ENCODE measurements at places on chromosomes 1 and 21.

GRCh38 chr1:218376722-218377121 is 31.6 kb downstream of the TGFB2 start:
- DNase-seq, result no peak

DNA sequence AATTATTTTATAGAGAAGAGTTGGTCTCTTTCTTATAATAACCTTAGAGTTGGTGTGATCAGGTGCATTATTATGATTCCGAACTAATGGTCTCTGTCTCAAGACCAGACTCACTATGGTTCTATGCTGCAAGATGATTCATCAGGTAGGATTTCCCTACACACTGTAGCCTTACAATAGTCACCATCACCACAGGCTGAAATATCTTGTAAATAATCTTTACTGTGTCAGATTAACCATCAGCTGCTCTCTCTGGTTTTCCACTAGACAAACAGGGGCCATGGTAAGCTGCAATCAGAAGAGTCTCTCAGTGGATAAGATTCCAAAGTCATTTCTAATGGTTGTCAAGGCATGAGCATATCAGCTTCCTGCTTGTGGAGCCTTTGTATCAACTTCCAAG is 4.4 kb upstream of the GBP4 start:
- DNase-seq, result no peak

DNA sequence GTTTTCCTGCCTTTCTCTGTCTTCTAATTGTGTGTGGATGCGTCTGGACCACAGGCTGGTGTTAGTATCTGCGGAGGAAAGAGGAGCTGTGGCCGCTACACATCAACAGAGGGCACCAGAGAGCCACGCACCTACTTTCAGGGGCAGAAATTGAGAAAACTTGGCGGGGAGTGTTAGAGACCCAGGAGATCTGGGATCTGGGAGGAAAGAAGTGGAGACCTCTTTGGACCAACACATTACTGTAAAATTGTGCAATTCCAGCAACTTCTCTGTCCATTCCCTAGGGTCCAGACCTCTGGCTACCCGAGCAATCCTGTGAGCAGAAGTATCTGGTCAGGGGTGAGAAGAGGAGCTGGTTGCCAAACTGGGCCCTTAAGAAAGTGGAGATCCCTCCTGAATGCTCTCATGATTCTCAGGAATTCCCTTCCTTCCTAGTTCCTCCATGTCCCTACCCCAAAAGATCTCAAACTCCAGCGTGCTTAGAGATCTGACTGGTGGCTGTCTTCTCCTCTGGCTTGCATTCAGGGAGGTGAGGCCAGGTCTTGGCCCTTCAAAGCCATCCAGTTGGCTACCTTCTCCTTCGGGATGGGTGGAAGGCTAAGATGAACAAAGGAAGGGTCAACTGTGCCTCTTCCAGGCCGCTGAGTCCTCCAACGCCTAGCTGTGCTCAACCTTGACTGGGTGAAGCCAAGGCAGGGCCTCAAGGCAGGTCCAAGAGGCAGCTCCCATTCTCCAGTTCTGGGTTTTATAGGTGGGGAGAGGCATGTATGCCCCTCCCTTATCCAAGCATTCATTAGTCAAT is 1.2 kb upstream of the KIRREL1 start:
- DNase-seq, result no peak

- DNase-seq, result no peak
Measured at GRCh38 chr1:172600615-172601014, 58.3 kb upstream of the FASLG start.

DNA sequence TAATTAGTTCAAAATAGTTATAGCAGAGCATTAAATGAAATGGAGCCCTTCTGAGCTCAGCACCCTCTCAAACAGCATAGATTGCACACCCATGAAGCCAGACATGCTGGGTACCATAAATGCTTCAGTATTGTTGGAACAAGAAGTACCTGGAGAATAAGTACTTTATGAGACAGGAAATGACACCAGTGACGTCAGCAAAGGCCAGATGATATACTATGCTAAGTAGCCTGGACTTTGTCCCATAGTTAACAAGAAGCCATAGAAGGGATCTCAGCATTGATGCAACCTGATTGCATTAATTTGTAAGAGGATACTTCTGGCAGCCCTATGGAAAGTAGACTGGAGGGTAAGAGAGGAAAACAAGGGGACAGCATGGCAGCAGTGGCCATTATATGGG is 16.3 kb upstream of the GADD45A start:
- no peak for DNase-seq

GRCh38 chr1:109530457-109531087 is 9.1 kb upstream of the GPR61 start:
- no peak for DNase-seq

GRCh38 chr1:77031106-77031662 is 163.9 kb downstream of the ST6GALNAC5 start:
- DNase-seq, result no peak

DNA sequence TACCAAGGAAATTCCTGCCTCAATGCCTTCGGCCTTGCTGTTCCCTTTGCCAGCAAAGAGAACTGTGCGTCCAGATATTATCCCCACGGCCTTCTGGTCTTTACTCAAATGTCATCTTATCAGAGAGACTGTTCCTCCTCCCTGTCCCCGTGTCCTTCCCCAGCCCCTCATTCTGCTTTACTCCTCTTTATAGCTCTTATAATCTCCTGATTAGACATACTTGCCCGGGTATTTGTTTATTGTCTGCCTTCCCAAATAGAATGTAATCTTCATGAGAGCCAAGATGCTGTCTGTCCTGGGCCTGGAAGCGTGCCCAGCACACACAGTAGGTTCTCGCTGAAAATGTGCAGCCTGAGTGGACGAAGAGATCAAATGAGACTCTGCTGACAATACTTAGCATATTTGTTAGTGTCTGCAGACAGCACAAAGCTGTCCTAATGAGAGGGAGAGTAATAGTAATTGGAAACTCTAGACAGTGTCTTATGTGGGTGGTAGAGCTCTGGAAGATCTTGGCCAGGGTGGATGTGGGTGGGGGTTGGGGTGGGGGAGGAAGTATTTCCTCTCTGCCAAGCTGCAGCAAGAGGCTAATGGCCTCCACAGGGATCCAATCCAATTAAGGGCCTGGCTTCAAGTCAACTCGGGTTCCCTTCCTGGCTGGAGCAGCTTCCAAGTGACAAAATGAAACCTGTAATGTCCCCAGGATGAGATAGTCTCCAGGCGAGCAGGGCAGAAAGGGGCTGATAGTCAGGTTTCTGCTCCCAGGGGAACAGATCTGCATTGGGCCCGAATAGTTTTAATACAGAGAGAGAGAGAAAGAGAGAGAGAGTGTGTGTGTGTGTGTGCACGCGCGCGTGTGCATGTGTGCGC is 9.5 kb upstream of the CLIC4 start:
- no peak for DNase-seq

DNA sequence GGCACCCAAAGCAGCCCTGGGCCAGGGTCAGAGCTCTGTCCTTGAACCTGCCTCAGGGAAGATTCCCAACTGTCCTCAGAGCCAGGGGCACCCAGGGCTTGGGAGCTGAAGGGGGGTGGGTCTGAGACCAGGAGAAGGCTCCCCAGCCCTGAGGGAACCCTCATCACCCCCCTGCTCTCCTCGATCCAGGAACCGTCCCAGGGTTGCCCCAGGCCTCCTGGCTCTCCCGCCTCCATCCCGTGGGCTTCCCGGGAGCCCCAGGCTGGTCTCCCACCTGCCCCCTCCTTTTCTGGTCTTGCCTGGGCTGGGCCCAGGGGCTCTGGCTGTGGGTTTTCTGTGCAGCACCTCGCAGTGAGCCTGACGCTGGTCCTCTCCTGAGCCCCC is 6.7 kb upstream of the SAMD11 start:
- DNase-seq, result no peak

DNA sequence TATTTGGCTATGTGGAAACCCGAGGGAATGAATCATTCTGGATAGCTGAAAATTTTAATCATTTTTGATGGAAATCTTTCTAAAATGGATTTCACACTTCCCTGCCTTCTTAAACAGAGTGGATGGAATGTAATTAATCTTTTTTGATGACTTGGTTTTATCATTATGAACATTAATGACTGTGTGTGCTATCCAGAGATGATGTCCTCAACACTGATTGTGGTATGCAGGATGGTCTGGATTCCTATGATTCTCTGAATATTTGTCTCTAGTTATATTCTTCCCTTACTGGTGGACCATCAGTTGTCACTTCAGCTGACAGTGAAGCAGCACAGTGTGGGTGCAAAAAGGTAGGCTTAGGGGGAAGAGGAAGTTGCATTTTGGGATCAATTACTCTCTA is 513.5 kb downstream of the LMO4 start:
- no peak for DNase-seq

DNA sequence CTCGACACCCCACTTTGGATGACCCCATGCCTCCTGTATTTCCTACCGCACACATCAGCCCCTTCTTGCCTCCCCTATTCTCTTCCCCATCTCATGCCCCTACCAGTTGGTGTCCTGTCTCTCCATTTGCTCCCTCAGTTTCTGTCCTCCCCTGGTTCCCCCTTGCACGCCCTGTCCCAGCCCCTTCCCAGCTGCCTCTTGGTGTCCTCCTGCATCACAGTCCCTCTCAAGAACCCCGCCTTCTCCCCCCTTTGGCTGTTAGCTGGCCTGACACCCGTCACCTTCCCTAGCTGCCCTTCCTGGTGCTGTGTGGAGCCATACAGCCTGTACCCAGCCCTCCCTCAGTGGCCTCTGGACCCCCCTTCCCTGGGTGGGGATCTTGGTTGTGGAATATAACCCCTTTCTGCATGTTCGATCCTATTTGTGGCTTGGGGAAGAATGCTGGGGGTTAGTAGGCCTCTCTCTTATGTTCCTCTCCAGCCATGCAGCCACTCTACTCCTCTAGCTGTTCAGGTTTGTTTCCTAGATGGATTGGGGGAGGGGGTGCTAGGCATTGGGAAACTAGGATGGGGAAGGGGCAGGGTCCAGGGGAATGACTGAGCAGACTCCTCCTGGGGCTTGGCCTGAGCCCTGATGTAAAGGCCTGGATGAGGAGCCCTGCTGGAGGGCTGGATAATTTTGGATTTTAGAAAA is 41.4 kb upstream of the NFASC start:
- no peak for DNase-seq

GRCh38 chr1:16614361-16615252 is 1.2 kb upstream of the NBPF1 start:
- DNase-seq, result no peak

DNA sequence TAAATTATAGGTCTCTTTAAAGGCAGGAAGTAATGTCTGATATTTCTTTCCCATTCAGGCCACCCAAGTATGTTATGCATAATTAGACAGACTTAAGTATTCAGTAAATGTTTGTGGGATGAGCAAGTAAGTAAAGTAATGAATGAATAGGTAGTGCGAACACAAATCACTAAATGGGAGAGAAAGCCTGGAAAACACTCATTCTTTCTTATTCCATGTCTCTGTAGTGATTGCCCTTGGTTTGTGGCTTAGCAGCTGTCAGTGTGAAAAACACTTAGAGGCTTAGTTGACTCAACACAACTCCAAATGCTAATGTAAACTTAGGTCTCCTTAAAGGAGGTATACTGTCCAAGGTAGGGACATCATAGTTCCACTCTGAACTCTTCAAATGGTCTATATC is 182.5 kb downstream of the ZC3H11B start:
- no peak for DNase-seq

GRCh38 chr1:3681898-3682806 is 29.8 kb downstream of the TP73 start:
- DNase-seq, result no peak

DNA sequence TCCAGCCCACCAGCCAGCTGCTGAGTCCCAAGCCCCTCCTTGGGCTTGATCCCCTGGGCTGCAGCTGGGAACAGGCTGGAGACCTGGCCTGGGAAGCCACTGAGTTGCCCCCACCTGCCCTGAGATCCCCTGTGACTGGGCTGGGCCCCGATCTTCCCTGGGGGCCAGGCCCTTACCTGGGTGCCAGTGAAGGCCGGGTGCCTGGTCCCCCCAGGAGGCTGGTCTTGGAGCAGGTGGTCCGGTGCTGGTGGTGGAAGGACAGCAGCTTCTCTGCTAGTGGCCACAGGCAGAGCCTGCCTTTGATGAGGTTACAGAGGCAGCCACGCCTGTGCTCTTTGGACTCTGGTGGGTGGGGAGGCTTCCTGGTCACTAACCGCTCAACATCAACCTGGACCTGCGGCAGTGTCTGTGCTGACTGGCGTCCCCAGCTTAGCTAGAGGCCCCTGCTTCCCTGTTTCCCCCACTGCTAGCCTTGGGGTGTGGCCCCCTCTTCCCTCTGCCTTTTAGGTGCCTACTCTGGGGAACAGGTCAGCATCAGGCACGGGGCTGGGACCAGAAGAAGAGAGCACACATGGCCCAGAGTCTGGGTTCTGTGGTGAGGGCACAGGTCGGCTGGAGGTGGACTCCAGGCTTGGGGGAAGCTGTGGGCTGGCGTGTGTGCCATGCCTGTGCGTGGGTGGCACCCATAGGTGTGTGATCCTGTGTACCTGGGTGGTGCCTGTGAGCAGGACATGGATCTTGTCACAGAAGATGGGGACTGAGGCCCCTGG is at the start of gene EPS8L3:
Gene EPS8L3 (minus strand): TSS at position 278 of the 770 bp plus-strand sequence. CDS start 2,174 bp downstream, outside the sequence.
- no peak for DNase-seq

DNA sequence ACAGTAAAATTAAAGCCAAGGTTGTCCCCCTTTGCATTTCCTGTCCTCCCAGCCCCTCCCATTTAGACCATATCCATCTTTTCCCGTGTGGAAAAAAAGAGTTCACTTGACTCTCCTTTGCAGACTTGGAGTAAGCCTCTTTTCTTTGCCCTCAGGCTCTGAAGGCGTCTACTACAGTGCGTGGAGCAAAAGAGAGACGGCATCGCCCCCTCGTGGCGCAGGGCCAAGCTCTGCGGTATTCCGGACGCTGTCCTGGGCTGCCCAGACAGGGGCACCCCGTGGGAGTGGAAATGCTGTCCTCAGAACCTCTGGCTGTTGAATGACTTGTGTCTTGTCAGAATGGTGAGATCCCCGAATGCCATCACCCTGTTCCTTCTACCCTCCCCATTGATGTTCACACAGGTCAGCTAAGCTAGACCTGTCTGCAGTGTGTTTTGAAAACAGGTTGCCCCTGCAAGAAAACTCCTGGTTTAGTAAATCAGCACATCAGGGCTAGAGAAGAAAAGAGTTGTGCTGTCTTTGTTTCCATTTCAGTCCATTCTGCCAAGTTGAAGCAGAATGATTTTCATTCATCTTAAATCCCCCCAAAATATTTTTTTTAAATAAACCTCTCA is 12.3 kb upstream of the GJA8 start:
- DNase-seq, result peak; percentile 45

- DNase-seq, result no peak
Measured at GRCh38 chr1:75338616-75339483, 204.7 kb downstream of the LHX8 start.

- DNase-seq, result no peak
Measured at GRCh38 chr21:46189959-46190490, 5.8 kb upstream of the SPATC1L start.

GRCh38 chr1:110438893-110439292 is 12.1 kb upstream of the PROK1 start:
- no peak for DNase-seq

DNA sequence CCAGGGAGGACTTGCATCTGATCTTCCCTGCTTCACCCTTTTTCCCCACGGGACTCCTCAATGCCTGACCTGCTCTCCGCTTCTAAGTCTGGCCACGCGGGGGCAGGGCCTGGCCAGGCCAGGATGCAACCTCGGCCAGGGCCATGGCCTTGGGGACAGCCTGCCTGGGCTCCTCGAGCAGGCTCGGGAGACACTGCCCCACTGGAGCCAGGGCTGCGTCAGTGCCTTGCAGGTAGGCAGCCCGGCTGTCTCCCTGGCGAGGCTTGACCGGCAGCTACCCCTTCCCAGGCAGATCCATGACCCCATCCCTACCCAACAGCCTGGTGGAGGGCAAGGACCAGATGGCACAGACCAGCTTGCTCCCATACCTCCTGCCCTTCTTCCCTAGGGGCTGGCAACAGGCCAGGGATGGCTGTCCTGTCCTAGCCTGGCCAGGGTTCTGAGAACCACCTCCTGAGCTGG is 2.7 kb upstream of the PRDM16 start:
- no peak for DNase-seq

All from activated T-helper 9 cell treated with anti-CD3 and anti-CD28 coated beads, Interleukin-2, amount 50 U/mL, for 16 hours (primary cell).